ENCODE measurements at places on chromosomes 4 and X.

DNA sequence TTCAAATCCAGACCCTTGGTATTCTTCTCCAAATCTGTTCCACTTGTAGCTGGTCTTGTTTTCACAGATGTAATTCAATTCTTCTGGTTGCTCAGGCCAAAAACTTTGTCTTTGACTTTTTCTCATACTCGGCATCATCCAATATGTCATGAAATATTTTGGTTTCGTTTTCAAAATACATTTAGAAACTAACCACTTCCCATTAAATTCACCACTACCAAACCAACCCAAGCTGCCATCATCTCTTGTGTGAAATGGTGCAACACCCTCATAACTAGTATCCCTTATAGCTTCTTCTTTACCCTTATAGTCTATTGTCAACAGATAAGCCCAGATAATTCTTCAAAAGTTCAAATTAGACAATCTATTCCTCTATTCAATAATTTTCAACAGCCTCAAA lies 192.1 kb downstream of the PRR32 start:
- no peak for DNase-seq

- DNase-seq: no peak
Measured at GRCh38 chr4:186132577-186133242, 28.2 kb downstream of the FAM149A start.

DNA sequence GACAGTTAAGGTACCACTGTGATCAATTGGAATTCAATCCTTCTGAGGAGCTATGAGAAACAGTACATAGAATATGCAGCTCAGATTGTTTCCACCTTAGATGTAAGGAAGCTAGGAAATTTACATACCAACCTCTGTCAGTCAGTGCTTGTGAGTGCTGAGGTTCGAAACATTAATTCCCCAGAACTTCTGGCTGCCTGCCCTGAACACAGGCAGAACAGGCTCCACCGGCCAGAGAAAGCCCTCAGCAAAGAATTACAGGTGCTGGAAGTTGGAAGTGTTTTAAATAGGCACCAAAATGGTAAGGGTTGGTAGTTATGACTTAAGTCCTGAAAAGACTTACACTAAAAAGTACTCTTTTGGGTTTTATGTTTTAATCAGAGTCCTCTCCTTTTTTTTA lies 651.8 kb downstream of the C4orf33 start:
- no peak for DNase-seq

DNA sequence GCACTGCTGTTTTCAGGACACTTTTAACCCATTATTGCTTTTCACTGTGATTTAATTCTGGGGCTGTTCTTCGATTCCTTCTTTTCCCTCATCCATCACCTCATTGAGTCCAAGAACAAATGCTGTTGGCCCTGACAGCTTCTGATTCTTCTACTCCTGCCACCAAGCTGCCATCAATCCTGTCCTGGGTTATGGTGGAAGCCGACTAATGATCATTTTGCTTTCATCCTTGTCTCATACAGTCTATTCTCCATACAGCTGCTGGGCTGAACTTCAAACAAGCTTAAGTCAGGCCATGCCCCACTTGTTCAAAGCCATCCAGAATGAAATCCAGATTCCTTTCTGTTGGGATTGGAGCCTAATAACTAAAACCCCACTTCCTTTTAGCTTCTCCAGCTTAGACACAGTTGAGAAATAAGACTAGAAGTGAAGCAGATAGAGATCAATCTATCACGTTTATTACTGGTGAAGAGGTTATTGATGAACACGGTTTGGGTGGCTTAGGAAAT lies 161.9 kb downstream of the STK32B start:
- DNase-seq: no peak

DNA sequence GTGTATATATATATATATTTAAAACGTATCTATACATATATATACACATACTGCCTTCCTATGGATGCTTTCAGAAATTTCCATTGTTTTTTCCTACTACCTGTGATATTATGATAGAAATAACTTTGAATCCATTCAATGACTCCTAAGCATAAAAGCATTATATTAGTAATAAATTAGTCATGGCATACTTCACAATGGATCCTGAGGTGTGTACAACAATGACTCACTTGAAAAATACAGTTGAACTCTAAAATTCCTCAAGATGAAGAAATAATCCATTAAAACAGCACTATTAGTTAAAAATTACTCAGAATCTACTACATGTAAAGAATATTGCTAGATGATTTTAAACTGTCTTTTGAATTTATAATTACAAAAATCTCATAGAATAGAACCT lies 201.1 kb downstream of the STPG2 start:
- no peak for DNase-seq

GRCh38 chr4:102230194-102230593 lies 115.1 kb downstream of the SLC39A8 start:
- no peak for DNase-seq

DNA sequence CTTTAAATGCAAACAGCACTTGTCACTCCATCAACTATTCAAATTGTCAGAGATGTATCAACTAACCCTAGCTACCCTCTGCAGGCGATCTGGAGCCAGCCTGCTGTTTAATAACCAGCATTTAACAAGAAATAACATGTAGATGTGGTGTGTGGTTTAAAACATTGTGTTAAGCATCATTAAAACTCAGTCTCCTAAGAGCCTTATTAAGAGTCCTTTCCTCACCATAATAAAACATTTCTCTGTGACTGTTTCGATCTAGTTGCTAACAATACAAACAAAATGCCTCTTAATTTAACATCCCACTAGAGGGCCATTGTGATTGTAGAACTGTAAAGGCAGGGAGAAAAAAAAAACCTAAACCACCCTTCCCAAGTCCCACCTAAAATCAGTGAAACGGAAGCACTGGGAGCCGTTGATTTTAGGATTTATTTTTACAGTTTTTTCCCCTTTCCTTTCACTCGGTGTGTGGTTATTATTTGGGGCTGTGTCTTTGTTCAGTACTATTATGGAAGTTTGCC lies 708.6 kb downstream of the C4orf33 start:
- DNase-seq: no peak

DNA sequence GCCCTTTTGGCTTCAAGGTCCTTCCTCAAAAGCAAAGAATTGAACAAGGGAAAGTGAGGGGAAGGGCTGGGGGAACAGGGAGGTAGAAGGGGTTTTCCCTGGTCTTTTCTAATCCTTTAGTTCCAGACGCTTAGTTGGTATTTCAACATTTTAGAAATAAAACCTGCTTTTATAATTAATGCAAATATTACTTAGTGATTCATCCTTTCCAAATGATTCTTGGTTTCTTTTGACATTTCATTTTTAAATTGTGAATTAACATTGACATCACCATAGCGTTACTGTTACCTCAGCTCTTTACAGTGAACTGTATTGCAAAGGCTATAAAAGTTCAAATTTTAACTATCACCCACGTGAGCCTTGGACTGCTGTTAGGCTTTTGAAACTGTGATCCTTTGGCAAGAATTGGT lies 20.9 kb downstream of the NFKB1 start:
- no peak for DNase-seq

DNA sequence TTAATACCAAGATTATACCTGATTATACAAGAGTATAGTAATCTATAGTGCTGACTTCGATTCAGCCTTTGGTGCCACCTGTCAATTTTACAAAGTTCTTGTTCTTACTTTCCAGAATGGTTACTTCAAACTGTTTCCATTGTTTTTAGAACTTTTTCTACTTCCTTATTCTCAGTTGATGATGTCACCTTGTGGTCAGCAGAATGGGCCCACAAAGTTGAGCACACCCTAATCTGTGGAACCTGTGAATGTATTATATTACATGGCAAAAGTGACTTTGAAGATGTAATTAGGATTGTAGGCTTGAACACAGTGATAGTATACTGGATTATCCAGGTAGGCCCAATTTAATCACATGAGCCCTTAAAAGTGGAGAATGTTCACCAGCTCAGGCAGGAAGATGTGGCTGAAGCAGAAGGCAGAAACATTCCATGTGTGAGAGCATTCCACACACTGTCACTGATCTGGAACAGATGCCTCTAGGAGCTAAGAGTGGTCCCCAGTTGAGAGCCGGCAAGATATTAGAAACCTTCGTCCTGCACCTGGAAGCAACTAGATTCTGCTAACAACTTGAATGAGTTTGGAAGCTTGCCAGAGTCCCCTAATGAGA lies 6.3 kb upstream of the SGMS2 start:
- no peak for DNase-seq

DNA sequence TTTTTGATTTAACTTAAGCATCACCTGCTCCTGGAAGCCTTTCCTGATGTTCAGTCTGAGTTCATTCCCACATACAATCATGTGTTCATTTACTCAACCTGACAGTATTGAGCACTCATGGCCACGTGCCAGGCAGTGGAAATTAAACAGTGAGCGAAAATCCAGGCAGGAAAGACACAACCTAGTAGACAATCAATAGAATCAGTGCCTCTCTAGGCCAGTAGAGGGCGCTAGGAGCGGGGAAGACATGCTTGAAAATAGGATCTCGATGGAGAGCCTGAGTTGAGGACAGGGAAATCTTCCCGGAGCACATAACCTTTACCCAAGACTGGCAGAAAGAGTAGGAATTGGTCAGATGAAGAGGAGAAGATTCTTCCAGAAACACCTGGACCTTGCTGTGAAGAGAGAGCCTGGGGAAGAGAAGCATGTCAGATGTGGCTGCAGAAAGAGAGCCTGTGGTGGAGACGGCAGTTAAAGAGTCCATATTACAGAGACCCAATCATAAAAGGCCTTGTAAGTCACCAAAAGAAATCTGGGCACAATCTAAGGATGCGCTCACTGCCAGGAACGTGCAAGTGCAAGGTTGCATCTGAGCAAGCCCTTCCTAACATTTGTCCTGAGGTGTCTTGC lies 103.5 kb downstream of the LDB2 start:
- DNase-seq: no peak

DNA sequence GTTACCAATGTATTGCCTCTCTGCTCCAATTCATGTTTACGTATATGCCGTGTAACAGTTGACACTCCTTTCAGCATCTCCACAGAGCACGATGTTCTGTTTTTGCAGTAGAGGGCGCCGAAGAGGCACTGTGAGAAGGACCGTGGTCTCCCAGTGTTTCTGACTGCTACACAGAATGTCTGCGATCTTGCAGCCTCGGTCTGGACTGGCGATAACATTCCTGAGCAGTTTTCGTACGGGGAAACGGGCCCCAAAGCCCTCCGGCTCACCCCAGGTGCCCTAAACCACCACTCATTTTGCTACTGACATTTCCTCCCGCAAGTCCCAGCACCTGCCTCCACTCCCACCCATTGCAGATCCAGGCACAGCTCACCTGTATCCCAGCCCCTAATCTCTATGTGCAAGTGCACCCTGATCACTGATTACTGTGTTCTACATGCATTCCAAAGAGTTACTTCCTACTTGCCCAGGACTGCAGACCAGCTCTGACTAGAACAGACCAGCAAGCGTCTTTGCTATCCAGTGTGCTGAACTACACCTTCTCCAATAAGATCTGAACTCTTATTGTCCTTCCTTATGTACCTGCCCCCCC lies 12.4 kb upstream of the NFXL1 start:
- peak; percentile 30 for DNase-seq

DNA sequence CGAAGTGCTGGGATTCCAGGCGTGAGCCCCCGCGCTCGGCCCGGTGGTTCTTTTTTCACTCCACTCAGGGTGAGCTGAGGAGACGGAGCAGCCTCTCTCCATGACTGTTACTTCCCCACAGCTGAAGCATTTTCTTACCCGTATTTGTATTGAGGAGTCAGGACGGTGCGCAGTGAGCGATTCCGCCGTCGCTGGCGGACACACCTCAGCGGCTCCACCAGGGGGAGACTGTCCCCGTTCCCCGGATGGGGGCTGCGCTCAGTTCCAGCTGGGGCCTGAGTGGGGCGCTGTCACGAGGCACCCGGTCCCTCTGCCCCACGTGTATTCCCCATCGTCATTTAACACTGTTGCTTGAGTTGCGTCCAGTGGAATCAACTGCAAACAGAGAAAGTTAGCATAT lies 844.0 kb upstream of the FRG1 start:
- DNase-seq: no peak

- DNase-seq: no peak
Measured at GRCh38 chr4:6225469-6225868, 25.1 kb upstream of the JAKMIP1 start.

DNA sequence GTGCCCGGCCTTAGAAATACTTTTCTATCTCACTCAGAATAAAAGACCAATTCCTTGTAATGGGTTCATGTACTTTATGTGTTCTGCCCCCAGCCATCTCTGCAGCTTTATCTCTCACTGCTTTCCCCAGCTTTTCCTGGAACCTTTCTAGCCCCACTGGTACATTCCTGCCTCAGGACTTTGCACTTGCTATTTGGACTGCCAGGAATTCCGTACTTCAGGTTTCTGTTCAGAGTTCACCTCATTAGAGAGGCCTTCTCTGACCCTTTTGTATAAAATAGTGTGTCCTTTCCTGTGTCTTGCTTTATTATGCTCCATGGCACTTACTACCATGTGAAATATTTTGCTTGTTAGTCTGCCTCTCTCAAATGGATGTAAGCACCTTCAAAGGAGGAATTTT lies 112.5 kb downstream of the PDLIM5 start:
- no peak for DNase-seq

GRCh38 chr4:59455751-59456150 lies 1744.4 kb upstream of the ADGRL3 start:
- no peak for DNase-seq

- DNase-seq: no peak
Measured at GRCh38 chr4:146661367-146661766, 22.7 kb downstream of the POU4F2 start.

- no peak for DNase-seq
Measured at GRCh38 chr4:158722291-158722916, 792 bp downstream of the PPID start.

GRCh38 chr4:7151668-7152227 lies 40.6 kb upstream of the SORCS2 start:
- no peak for DNase-seq

GRCh38 chr4:76365636-76366035 lies 55.3 kb downstream of the CCDC158 start:
- DNase-seq: no peak

GRCh38 chr4:8218371-8219031 lies 19.4 kb downstream of the SH3TC1 start:
- DNase-seq: no peak

- no peak for DNase-seq
Measured at GRCh38 chr4:148893095-148893494, 450.9 kb upstream of the NR3C2 start.

- DNase-seq: no peak
Measured at GRCh38 chrX:124504111-124504983, 158.0 kb downstream of the SH2D1A start.

DNA sequence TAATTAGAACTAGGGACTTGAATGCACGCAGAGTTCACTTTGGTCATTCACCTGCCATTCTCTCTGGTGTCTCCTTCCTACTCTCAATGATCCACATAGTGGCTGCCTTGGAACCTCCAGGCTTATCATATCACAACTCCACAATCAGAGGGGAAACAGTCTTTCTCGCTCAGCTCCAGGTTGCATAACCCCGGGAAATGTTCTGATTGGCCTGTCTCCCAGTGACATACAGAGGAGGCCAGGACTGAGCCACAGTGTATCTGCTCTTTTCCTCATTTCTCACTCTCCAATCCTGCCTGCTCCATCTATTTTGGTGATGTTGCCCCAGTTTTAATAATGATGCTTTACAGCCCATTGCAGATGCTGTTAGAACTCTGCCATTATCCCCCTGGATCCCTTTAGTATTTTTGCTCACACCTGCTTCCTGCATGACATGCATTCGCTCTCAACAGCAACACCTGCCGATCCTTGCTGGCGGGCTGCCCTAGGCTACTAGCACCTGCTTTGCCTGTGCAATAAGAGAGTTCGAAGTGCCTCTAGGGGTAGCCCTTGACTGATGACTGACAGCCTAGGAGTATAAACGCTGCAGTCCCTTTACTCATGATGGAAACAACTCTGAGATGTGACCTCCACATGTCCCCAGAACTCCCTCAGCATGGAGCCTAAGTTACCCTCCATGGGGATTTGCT lies 211.3 kb upstream of the RPS6KA3 start:
- no peak for DNase-seq

All from prostate gland (tissue), 2 donors.